Left kidney (tissue), 8 donors: ENCODE measurements at places on chromosomes 7 and 10. TPM values are rescaled to one million over a fixed set of nuclear protein-coding genes. Genes with fewer than 3 reads are reported as not detected.

DNA sequence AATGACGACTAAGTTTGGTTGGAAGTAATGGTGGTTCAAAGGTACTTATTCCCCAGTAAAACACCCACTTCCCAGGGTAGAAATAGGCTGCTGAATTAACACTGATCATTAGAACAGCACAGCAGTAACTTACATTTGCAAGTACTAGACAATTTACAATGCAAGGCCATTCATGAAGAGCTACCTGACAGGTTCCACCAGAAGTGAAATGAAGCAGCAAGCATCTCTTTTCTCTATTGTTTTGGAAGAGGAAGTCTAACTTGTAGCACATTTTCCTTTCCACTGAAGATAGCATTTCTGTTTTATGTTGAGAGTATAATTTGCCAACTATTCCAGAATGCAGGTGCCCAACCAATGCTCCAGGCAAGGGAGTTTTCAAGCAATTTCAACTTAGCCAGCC lies 145.9 kb downstream of the CREB5 start:
- no peak for DNase-seq

CASD1 gene
- 63.4 TPM for polyA plus RNA-seq

FAM25G gene
- polyA plus RNA-seq = 0.57 TPM

EPDR1 gene
- 20.2 TPM for polyA plus RNA-seq

- DNase-seq = no peak
Measured at GRCh38 chr10:80464557-80465450, 10.7 kb downstream of the TSPAN14 start.

- no peak for DNase-seq
Measured at GRCh38 chr7:94561841-94562514, 52.4 kb downstream of the CASD1 start.

GBX1 gene
- polyA plus RNA-seq = 0.22 TPM

DNA sequence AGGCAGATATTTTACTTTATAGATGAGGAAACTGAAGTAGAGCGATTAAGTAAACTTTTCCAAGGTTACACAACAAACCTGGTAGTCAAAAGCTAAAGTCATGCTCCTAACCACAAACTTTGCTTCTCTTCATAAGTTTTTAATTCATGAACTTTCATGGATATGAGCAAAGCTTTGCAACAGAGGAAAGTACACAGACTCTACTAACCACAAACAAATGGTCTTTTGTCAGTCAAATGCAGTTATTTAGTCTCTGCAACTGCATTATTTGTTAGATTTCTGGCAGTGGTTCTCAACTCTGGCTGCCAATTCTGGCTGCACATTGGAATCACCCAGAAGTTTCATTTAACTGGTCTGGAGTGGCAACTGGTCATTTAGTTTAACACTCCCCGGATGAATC lies 140.6 kb upstream of the TMEM168 start:
- DNase-seq = no peak

- DNase-seq = no peak
Measured at GRCh38 chr10:86647773-86648703, 6.3 kb upstream of the OPN4 start.

DNA sequence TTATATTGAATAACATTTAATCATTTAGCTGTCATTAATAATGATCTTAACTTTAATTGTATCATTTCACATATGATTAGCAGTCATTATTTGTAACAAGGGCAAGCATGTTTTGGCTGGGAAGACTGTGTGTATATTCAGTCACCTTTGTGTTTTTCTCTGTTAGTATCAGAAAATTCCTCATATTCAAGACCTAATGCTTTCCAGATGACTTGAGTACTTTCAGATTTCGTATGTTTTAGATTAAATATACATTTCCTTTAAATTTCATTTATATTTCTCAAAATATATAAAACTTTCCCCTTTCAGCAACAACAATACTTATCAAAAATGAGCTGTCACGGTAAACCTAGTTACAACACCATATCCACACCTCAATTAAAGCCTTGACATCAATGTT lies 6.3 kb upstream of the CACNA2D1 start:
- no peak for DNase-seq

BEND7 gene
- 40.7 TPM for polyA plus RNA-seq

DNA sequence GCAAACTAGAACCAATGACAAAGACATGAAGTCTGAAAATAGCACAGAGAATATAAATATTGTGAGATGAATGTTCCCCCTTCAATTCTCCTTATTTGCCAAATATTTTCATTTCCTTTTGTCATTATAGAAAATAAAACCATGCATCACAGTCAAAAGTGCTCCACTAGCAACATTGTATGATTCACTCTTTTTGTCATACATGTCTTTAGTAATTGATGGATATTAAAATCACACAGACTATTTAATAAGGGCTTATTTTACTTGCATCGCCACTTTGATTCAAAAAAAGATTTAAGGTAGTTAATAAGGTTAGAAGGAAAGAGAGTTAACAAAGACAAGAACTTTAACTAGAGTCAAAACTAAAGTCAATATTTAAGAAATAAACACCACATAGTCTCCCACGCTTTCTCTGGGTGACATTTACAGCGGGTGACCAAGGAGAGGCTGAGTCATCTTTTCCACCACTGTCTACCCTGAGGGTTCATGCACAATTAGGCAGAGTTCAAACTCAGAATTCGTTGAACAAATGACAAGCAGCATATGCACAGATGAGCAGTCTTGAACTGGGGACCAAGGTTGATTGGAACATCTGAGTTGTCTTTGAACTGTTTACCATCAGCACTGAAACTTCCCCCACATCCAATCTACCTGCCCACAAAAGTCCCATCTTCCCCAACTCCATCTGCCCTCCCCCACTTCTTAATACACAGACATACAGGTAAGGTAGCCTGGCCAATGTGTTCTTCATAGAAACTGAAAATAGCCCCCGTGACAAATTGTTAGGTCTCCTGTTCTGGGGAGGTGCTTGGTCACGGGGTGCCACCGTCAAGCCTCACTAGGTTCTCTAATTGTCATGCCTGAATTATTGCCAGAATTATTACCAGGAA lies 42.5 kb downstream of the C7orf25 start:
- DNase-seq = no peak

DNA sequence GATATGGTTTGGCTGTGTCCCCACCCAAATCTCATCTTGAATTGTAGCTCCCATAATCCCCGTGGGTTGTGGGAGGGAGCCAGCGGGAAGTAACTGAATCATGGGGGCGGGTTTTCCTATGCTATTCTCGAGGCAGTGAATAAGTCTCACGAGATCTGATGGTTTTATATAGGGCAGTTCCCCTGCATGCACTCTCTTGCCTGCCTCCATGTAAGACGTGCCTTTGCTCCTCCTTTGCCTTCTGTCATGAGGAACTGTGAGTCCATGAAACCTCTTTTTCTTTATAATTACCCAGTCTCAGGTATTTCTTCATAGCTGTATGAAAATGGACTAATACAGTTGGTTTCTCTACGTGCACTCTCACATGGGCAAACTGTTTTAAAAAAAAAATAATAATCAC lies 207.7 kb downstream of the SLC25A13 start:
- DNase-seq = no peak

DPP6 gene
- 44.9 TPM for polyA plus RNA-seq

GRCh38 chr7:141381794-141382427 lies 169.3 kb upstream of the AGK start:
- DNase-seq = no peak
